Stimulated activated CD8-positive, alpha-beta memory T cell treated with anti-CD3 and anti-CD28 coated beads, Interleukin-7, amount 100 ng/mL, for 1 hour (primary cell): ENCODE measurements at places on chromosomes 4 and X.

DNA sequence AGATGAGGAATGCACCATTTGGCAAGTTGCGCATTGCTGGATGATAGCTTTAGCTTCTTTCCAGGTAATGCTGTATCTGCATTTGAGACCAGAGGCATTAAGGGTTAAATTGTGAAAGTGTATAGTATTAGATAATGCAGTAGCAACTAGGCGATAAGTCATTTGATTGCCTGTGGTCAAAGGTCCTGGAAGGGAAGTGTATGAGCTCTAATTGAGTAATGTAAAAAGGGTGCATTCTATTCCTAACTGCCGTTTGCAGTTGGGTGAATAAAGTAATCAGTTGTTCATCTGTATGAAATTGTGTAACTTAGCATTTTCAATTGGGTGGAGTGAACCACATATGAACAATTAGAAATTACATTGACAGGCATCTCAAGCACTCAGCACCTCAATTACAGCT lies 54.5 kb upstream of the WDR1 start:
- DNase-seq, result no peak

- no peak for DNase-seq
Measured at GRCh38 chr4:33161202-33161601, 2441.0 kb downstream of the PCDH7 start.

- DNase-seq, result no peak
Measured at GRCh38 chrX:2434270-2435163, 66.3 kb downstream of the DHRSX start.

DNA sequence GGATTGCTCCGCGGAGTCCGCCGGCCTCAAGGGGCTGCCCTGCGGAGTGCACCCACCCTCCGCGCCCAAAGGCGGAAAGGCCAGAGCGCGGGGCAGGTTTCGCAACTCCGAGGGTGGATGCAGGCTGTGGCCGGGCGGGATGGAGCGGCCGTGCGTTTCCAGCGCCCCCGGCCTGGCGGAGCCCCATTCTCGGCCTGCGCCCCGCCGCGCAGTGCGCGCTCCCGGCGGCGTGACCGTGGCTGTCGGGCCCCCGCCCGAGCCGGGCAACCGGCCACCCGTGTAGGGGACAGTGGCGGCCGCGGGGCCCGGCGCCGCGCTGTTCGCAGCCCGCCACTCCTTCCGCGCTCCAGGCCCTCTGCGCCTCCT lies 331 bp downstream of the SETD7 start:
- DNase-seq, result no peak

DNA sequence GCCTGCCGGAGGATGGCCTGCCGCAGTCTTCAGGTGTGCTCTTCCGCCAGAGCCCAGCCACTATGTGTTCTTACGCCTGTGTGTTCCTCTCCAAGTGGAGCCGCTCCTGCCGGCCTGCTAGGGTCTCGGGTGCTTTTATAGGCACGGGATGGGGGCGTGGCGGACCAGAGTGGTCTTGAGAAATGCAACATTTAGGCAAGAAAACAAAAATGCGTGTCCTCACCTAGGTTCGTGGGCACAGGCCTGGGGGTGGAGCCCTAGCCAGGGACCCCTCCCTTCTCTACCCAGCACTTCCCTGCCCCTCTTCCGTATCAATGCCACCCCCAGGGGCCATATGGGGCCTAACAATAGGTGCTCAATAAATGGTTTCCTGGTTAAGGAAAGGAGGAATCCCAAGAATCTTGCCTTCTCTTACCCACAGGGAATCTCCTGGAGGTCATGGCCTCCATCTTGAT lies 34.4 kb upstream of the LRBA start:
- DNase-seq, result no peak

DNA sequence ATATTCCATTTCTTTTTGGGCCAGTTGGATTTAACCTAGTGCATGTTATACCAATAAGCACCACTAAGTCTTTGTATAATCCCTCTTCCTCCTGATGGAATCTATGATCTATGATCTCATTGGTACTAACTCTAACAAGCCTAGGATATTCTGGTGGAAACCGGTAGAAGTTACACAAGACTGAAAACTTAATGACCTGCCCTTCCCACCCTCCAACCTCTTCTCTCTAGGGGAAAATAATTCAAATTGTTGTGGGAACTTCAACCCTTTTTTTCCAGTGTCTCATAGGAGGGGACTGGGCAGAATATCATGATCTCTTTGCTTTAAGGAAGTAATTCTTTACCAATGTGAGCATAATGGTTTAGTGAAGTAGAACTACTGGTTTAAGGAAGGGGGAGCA lies 289.5 kb upstream of the BOD1L1 start:
- DNase-seq, result no peak
